ENCODE measurements at places on chromosomes 3 and 15.

DNA sequence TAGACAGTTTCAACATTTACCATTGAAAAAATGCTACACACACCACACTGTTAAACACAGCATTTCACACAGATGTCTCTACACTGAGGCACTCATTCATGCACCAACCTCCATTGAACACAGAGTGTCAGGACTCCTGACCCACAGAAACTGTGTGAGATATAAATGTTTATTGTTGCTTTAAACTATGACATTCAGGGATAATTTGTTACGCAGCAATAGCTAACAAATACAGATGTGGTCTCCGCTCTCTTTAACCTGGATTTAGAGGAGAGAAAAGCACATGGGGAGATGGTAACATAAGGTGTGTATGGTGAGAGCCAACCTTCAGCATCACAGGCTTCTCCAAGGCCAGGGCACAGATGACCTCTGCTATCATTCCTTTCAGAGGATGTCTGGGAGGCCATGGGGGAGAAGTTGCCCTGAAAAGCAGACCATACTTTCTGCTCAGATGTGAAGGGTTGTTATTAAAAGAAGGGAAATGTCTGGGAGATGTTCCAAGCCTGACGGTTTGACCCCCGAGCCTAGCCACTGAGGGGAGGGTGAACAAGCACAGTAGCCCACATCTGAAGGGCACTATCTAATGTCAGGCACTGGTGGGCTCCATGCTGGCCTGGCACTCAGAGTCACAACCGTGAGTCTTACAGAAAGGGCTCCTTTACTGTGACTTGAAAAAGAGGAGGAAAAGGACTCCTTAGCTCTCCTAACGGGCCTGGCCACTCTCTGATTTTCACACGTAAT is 284.5 kb upstream of the TLE3 start:
- no peak for DNase-seq

DNA sequence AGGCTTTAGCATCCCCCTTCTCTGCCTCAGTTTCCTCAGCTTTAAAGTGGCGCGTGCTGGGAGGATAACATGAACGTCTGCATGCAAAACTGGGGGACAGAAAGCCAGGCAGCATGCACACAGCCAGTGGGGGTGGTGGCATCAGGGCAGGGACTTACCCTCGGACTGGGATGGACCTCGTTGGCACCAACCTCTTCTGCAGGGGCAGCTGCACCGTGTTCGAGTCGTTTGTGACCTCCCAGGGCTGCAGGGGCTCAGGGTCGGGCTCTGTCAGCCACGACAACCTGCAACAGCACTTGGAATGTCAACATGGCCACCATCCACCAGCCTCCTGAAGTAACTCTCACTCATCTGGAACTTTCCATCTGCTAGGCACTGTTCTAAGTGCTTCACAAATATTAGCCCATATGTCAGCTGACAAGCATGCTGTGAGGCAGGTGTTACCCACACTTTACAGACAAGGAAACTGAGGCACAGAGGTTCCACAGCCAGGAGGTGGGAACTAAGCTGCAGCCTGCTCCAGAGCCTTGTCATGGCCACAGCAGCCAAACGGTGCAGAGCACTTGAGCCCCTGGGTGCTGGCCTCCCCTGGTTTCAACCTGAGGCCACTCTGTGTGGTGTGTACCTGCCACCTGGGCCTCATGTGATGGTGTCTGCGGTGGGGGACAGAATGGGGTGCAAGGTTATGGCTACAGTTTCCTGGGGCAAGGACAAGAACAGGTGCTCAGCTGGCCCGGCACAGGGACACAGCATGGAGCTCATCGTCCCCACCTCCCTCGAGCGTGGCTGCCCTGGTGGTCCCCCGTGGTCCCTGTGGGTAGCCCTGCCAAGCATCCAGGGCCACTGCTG is 6.7 kb downstream of the C3orf22 start:
- peak; percentile 7 for DNase-seq

DNA sequence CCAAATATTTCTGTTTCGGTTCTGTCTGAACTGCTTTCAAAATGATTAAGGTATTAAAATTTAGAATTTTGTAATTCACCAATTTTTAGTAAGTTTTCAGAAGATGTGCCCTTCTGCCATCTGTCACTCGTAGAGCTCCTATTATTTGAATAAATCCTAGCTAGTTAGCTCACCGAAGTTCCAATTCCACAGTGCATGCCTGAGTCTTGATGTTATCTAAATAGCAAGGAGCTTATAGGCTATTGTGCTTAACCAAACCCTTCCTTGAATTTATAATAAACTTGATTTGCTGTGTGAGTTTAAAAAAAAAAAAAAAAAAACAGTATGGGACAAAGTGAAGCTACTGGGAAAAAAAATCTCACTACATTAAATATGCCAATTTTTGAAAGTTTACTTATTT is 18.7 kb downstream of the ATP13A3 start:
- DNase-seq = no peak

DNA sequence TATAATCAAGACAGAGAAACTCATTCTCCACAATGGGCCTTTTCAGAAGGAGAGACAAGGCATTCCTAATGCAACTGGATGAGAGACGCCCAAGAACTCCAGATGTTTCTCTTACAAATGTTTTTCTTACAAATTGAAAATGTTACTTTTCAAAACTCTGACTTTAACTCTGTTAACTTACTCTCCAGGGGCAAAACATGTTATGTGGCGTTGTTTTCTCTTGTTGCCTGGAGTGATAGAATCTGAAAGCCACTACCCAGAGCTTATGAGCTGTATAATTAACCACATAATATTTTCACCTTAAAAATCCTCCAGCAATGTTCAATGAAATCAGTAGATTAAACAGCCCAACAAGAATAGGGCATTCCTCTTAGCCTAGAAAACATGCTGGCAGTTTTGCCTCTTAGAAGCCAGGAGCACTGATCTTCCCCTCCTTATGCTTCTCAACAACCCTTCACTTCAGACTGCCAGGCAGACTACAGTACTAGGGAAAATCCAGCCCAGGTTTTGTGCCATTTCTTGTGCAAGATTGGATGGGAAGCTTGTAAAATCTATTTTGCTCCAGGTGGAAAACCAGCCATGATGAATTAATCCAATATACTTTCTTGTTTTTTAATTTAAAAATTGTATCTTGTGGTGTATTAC is 186.7 kb upstream of the GADL1 start:
- DNase-seq = no peak

Measured in activated T-cell treated with anti-CD3 and anti-CD28 coated beads, Interleukin-2, amount 50 U/mL, for 1 hour (primary cell).